ENCODE measurements at places on chromosomes 5 and 9.
A peak's percentile ranks its signal among the peaks of the same experiment; 100 is the strongest.

- DNase-seq: no peak
Observed at GRCh38 chr5:25539536-25539935, 894.8 kb upstream of the CDH10 start.

GRCh38 chr5:154038261-154038706 lies 426 bp downstream of the FAM114A2 start:
- peak; percentile 82 for DNase-seq

- no peak for DNase-seq
Observed at GRCh38 chr9:126531591-126531990, 82.1 kb upstream of the LMX1B start.

GRCh38 chr5:1762121-1762882 lies 37.3 kb downstream of the MRPL36 start:
- DNase-seq: no peak

- DNase-seq: no peak
Observed at GRCh38 chr5:152405145-152405544, at the start of gene NMUR2. NMUR2 (minus strand) TSS chr5:152405279; CDS start chr5:152405113, 166 bp downstream.

DNA sequence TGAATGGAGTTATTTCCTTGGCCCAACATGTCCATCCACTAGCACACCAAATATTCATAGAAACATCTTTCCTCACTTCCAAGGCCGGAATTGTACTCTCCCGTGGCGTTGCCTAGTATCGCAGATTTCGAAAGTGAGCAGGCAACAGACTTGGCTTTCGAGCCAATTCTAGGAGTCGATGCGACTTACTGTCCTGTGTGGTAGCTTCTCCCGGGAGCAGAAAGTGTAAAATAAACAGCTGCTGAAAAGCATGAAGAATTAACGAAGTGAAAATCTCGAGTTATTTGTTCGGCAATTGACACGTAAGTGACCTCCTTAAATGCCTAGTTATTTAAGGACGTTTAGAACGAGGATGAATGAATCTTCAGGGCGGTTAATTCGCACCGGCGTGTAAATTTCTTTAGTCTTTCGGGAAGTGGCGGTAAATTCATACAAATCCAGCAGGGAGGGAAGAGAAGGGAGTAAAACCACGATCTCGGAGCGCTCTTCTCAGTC lies 449 bp upstream of the PCSK5 start:
- peak; percentile 25 for DNase-seq

DNA sequence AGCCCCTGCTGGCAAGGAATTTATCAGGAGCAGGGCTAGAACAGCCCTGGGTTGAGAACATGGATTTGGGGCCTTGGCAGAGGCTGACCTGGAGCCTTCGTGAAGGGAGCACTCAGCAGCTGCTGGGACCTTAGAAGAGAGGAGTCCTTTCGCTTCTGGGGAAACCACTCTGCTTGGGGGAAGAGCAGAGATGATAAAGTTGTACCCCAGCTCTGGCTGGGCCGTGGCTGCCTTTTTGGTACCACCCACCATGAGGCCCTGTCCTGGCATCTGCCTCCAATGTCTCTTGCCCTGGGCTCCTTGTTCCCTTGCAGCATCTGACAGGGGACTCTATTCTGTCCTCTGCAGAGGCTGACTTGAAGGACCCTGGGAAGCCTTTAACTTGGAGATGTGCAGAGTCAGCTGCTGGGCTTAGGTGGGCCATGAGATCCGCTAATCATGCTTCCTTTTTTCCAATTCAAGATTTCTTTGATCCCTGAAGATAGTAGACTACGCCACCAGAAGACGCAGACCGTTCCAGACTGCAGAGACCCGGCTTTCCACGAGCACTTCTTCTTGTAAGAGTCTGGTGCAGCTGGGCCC lies 20.2 kb downstream of the RGS3 start:
- no peak for DNase-seq

- DNase-seq: peak; percentile 42
Observed at GRCh38 chr5:102313912-102314311, 17.8 kb upstream of the SLCO4C1 start.

DNA sequence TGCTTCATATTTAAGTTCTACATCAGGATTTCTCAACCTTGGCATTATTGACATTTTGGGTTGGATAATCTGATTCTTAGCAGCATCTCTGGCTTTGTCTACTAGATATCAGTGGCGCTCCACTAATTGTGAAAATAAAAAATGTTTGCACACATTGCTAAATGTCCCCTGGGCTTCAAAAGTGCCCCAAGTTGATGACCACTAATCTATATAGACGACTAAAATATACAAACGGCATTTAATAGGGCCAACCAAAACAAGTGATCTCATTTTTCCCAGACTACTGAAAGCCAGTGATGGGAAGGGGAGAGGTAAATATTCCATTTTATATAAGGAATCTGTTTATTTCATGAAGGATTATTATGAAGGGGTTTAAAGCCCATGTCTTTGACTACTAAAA lies 118.6 kb downstream of the HOMER1 start:
- no peak for DNase-seq

DNA sequence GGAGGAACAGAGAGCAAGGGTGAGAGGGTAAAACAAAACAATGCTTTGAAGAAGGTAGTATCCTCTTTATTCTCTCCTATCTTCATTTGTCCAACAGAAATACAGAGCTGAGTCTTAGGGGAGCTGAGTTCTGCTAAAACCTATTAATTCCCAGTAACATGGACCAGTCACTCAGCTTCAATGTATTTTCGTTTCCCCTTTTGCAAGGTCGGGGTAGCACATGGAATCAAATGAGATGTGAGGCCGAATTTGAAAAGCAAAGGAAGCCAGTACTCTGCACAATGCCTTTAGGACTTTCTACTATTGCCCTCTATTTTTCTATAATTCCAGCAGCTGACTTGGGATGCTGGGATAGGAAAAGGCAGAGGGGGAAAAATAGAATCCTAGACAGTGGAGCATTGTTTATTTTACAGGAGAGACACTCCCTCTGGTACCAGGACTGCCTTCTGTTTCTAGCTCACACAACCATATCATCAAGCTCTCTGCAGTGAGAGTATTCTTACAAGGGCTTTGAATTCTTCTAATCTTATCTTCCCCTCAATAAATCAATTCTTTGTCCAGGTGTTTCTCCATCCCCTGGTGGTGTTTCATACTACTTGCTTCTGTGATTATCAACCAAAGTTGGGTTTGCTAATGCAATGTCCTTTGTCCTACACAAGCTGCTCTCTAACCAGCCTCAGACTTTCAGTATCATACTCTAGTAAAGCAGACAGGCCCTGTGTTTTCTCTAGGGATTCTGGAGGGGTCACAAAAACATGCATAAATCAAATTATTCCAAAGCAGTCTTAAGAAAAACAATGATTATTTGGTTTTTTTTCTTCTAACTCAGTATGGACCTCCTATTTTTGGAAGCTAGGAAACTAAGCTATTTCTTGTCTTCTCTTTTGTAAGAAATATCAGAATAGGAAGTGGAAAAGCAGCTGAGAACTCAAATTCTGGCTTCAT lies 341.5 kb downstream of the OSTF1 start:
- DNase-seq: no peak

- no peak for DNase-seq
Observed at GRCh38 chr5:151139015-151139414, 18.6 kb downstream of the ANXA6 start.

- DNase-seq: no peak
Observed at GRCh38 chr5:159811712-159812111, 104.6 kb upstream of the ADRA1B start.

DNA sequence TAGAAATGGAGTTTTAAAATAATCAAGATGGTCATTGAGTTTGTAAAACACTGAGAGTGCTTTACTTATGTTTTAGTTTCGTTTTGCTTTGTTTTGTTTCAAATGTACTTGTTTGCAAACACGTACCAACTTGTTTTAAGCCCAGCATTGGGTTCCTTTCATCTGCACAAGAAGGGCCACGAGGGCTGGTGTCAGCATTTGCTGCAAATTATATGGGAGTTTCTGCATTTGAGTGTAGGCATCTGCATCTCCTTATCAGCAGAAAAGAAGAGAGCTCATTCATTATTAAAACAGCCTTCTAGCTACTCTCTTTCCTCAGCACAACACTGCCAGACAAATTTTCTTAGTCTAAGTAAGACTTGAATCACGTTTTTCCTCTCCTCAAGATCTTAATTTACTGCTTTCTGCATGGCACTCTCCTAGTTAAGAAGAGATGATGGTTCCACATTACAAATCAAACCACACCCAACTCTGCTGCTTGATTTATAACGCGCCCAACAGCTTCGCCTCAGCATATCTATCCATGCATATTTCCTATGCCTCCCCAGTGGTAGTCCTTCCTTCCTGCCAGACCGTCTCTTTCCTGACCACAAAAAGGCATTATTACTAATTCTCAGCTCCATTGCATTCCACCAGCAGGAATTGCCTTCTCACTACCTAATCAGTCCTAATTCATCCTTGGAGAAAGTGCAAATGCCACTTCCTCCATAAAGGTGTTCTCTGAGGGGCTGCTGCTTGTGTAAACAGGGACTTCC lies 95.2 kb upstream of the CAST start:
- DNase-seq: no peak

- no peak for DNase-seq
Observed at GRCh38 chr5:68834491-68834981, 259.3 kb upstream of the SLC30A5 start.

- DNase-seq: no peak
Observed at GRCh38 chr9:127833555-127833954, 20.9 kb downstream of the ENG start.

All from erythroblast (primary cell).